Stimulated activated CD4-positive, alpha-beta T cell treated with anti-CD3 and anti-CD28 coated beads, Interleukin-4, amount 100 ng/mL, for 48 hours (primary cell): ENCODE measurements at places on chromosomes 12 and 14.

DNA sequence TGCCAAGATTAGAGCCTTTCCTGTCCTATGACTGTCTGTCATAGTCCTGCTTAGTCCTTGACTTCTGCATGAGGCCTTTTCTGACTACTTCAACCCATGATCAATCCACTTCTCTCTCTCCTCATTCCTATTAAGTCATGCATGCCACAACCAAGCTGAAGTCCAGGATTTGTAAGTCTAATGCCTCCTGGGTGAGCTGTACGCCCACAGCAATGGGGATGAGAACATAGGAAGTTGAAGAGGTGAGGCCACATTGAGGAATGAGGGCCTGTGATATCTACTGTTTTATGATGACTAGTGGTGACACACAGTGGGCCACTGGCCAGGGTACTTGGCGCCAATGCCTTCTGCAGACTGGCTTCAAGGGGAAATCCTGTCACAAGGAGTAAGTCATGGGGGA is 994.1 kb upstream of the TMEM132C start:
- no peak for DNase-seq

DNA sequence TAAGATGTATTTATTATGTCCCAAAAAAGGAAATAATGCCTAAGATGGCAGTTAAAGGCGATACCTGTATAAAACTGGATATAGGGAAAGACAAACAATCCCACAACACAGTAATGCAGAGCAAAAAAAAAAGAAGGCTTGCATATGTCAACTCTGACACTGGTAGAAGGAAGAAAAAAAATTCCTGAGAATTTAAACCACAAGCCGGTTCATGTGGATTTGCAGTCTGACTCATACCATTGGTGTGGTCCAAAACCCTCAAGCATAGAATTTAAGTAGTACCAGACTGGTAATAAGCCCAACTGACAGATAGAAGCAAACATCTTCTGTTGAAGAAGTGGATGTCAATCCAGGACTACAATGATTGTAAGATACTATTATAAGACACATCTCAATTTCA is 7.2 kb downstream of the DNAI7 start:
- DNase-seq: no peak

- DNase-seq: no peak
Measured at GRCh38 chr12:125634813-125635212, 569.6 kb downstream of the AACS start.

DNA sequence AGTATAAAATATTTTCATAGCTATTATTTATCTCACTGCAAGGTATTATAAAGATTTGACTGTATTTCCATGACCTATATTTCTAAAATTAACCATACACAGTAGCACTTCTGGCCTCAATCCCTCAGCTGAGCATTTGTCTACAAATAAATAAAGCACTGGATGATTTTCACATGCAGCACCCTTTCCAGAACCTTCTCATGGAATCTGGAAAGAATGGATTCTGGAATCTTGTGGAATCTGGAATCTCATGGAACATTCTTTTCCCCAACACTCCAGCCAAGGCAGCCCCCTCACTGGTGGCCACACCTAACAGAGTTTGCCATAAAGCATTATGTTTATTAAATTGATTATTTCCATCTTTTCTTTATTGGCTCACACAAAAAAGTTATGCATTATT is 199.2 kb downstream of the MSRB3 start:
- no peak for DNase-seq

DNA sequence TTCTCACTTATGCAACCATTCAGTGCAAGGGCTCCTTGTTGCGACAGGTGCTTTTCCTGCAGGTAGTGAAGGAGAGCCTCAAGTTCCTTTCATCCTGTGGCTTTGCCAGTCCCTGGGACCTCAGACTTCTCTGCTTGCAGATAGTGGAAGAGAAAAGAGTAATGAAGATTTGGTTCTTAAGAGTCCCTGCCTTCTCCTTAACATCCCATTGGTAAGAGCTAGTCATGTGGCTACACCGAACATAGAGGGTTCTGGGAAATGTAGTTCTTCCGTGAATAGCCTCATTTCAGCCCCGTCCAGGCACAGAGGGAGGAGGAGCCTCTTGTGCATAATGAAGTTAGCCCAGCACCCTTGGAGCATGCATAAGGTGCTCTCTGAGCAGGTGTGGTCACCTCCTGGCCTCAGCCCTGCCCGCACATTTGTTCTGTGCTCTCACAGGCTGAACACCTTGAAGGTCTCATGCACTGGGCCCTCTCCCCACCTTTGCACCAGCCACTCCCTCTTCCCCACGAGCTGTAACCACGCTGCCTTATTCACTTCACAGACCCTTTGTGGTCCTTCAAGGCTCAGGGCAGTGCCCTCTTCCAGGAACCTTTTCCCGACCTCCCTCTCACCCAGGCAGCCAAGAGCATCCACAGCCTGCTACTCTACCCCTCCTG is 134.0 kb downstream of the BCL11B start:
- no peak for DNase-seq

DNA sequence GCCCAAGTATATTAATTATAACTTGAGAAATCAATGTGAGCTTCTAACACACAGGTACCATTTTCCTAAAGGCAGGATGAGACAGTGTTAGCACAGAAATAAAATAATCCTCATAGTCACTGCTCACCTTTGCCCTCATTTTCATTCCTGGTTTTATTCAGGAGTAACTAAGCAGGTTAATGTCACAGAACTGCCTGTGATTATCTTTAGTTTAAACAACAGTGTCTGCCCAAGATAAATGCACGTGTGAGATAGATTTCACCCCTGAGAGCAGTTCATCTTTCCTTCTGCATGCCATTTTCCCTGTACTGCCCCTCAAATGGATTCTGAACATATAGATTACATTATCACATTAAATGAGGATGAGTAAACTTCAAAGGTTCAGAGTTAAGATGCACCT is 250.7 kb downstream of the RMST start:
- DNase-seq: no peak

DNA sequence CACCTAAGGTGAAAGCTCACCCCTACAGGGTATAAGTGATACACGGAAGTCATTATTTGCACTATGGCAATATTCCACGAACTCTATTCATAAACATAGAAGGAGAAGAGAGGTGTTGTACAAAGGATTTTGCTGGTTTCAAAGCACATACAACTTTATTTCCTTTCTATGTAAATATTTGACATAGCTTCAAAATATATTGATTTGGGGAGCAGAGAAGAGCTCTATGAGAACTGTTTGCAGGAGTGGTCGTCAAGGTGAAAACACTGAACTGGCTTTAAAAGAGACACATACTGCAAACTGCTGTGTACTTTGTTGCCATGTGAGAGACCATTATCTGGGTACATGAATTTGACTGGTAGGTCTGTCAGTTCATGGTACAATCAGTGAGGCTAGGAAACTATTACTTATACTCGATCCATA is 16.7 kb downstream of the CNIH1 start:
- DNase-seq: no peak

DNA sequence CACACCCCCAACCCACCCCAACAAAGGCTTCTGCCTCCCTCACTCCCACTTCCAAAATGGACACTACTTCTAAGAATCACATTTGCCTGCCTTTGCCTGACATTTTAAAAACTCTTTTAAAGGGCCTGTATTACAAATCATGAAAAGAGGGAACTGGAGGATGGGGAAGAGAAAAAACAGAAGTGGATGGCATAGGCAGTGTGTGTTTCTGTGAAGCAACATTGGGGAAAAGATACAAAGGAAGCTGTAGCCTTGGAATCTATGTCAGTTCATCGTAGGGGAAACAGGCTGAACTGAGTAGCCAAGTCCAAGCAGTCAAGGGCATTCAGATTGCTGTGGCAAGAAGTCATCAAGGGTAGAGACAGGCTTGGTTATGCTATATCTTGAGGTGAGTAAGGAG is 273.9 kb downstream of the BTG1 start:
- DNase-seq: no peak

GRCh38 chr12:24424889-24425600 is 475.6 kb upstream of the SOX5 start:
- DNase-seq: no peak

- no peak for DNase-seq
Measured at GRCh38 chr14:23443411-23443812, 8.0 kb upstream of the MYH7 start.

GRCh38 chr12:20475542-20475941 is 107.2 kb downstream of the PDE3A start:
- no peak for DNase-seq

DNA sequence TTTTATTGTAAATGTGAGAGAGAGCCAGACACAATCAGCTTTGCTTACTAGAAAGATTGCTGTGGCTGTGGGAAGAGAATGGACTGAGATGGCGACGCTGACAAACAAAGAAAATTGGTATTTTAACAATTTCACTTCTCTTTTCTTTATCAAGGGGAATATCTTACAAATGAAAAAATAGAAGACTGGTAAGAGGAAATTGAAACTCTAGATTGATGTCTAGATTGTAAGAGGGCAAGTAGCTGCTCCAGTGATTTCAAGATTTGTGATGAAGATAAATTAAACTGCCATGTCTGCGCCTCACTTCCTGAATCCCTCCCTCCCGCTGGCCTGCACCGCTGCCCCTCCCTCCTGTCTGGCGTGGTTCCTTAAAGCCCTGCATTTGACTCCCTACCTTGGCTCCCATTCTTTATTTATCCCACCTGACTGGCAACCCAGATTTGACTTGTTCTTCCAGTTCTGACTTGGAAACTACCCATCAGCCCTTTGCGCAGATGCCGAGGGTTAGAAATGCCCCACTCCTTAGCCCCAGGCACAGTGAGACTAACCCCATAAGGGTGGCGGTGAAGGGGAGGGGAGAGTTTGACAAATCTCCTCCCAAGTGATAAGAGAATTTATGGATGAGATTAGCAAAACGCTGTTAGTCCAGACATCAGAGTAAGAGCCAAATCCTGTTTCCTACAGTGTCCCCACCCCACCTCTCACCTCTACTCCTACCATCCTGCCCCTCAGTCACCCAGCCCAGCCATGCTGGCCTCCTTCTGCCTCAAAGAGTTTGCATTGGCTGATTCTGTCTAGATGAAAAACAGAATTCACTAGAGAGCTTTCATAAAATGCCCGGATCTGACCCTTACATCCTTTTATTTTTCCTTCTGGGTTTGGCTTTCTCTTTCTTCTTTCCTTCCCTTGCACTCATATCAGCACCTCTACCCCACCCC is 125.3 kb upstream of the ATF7IP start:
- no peak for DNase-seq

- DNase-seq: no peak
Measured at GRCh38 chr12:116431677-116432300, 127.4 kb upstream of the MAP1LC3B2 start.

- no peak for DNase-seq
Measured at GRCh38 chr12:122141911-122142725, 31.9 kb downstream of the IL31 start.

- no peak for DNase-seq
Measured at GRCh38 chr12:15818418-15818817, 29.2 kb upstream of the EPS8 start.

DNA sequence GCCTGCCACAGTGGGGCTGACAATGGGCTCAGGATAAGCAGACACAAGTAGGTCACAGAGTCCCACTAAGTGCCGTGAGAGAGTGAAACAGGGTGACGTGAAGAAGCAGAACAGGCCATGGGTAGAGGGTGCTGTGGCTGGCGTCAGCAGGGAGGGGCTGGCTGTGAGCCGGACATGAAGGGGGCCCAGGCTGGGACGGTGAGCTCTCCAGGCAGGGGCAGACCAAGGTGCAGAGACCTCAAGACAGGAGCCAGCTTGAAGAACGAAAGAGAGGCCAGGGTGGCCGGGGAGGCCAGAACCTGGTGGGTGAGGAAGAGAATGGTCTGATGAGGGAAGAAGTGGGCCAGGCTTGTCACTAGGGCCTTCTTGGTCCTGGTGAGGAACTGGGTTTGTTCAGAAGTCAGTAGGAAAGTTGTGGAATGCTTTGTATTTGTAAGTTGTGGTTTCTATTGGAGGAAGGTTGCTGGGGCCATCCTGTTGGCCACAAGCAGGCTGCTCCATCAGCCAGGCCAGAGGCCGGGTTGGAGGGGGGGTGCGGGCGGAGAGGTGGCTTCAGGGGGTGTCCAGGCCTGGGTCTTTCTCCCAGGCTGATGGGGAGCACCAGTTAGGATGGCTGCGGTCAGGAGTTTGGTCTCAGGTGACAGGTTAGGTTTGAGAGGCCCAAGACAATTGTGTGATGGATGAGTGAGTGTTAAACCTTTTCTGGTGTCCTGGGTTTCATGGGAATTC is 21.4 kb upstream of the MLXIP start:
- DNase-seq: no peak

- DNase-seq: no peak
Measured at GRCh38 chr12:24746006-24746671, 202.8 kb downstream of the BCAT1 start.

- no peak for DNase-seq
Measured at GRCh38 chr12:83256562-83256961, 569.9 kb downstream of the TMTC2 start.

DNA sequence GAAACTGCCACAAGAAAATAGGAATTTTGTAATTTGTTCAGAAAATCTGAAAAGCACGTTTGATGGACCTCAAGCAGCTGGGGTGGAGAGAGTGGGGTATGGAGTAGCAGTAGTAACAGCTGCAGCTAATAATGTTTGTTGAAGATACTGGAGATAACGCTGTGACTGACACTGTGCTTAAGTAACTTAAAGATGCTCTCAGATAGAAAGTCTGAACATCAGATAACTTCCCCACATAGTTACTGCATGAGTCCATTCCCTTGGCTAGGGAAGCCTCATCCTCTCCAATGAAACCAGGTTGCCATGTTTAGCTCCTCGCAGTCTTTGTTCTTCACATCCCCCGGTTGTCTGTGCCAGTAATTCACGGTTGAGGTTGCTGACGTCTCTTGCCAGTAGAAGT is 24.9 kb downstream of the RMST start:
- no peak for DNase-seq

- DNase-seq: no peak
Measured at GRCh38 chr14:105120056-105120455, 48.5 kb downstream of the JAG2 start.

GRCh38 chr14:104536942-104537612 is 42.5 kb upstream of the C14orf180 start:
- no peak for DNase-seq

- no peak for DNase-seq
Measured at GRCh38 chr12:75505706-75506312, 5.6 kb downstream of the KRR1 start.

DNA sequence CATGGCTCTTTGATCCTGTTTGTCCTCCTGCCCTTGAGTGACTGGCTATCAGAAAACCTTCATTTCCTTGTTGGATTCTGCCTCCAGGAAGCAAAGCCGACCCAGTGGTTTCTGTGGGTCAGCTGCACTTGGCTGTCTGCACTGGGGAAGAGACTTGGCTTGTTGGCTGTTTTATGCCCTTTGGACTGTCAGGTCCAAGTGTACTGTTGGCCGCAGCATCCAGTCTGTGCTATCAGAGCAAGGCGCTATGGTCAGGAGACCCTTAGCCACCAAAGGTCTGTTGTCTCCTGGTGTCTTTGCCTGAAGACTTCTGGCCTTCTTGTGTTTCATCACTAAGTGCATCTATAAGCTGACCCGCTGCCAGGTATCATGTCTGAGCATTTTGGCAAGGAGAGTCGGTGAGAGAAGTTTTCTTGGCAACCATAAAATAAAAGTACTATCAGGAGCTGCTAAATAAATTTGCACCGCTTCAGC is 177.4 kb upstream of the HIF1A start:
- DNase-seq: no peak

- DNase-seq: no peak
Measured at GRCh38 chr12:46900734-46901463, 75.1 kb upstream of the SLC38A4 start.
